Hematopoietic multipotent progenitor cell treated with erythropoietin and hydrocortisone succinate and interleukin-3 and kit ligand, for 17 days (in vitro differentiated cells): ENCODE measurements at places on chromosomes 13 and 19.

DNA sequence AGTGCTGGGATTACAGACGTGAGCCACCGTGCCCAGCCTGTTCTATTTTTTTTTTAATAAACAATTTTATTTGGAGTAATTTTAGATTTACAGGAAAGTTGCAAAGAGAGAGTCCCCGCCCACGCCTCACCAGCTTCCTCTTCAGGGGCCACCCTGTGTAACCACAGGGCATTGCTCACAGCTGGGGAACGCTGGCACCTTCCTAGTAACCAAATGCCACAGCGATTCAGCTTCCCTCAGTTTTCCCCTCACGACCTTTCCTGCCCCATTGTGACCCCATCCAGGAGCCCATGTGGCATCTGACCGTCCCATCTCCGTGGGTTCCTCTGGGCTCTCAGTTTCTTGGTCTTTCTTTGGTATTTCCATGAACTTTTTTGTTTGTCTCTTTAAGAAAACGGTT is 83.9 kb downstream of the GNG7 start:
- DNase-seq = no peak

DNA sequence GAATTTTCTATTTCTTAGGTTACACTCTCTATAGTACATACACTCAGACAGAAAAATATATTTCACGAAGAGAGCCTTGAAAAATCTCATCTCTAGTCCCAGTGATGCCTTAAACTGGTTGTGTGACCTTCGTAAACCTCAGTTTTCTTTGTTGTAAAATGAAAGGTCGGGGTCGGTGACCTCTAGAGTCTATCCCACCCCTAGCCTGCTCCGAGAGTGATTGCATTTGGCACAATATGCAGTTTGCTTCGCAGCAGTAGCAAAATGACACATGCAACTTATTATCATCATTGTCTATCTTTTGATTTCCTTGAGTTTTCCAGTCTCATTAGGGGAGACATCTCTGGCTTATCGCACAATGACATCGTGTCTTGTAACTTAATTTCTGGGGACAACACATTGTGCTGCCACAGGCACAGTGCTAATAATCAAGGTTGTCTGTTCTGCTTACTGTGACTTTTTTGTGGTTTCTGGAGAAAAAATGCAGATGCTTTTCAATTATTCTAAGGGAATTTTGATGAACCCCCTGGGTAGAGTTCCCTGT is 115.0 kb downstream of the GGACT start:
- DNase-seq = no peak

GRCh38 chr19:39506944-39507714 is 7.8 kb upstream of the SELENOV start:
- no peak for DNase-seq

- DNase-seq = no peak
Measured at GRCh38 chr13:30194906-30195305, 112.4 kb downstream of the KATNAL1 start.

- DNase-seq = no peak
Measured at GRCh38 chr19:45113628-45114027, 20.6 kb downstream of the PPP1R37 start.

DNA sequence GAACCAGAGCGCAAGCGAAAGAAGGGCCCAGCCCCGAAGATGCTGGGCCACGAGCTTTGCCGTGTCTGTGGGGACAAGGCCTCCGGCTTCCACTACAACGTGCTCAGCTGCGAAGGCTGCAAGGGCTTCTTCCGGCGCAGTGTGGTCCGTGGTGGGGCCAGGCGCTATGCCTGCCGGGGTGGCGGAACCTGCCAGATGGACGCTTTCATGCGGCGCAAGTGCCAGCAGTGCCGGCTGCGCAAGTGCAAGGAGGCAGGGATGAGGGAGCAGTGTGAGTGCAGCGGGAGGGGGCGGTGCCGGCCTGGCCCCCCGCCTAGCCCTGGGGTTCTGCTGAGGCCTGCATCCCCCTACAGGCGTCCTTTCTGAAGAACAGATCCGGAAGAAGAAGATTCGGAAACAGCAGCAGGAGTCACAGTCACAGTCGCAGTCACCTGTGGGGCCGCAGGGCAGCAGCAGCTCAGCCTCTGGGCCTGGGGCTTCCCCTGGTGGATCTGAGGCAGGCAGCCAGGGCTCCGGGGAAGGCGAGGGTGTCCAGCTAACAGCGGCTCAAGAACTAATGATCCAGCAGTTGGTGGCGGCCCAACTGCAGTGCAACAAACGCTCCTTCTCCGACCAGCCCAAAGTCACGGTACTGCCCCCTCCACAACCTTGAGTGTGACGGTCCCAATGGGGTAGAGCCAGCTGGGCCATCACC is 2.1 kb downstream of the NR1H2 start:
- DNase-seq = no peak

DNA sequence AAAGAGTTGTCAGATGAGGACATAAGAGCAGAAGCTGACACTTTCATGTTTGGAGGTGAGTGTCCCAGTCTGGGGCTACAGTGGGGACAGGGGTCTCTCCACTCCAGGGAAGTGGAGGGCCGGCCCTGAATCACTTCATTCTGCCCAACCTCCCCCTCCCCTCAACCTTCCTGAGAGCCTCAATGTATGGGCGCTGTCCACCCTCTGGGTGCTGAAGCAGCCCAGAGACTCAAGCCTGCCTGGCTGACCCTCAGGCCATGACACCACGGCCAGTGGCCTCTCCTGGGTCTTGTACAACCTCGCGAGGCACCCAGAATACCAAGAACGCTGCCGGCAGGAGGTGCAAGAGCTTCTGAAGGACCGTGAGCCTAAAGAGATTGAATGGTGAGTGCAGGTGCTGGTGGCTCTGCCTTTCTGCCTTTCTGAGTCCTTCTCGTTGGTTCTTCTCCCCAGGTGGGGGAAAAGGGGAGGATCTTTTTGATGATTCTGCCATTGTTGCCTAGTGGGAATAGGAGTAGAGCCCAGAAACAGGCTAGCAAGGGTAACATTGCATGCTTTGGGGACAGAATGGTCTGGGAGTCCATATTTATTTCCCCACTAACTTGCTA is 8.8 kb downstream of the CYP4F8 start:
- no peak for DNase-seq

DNA sequence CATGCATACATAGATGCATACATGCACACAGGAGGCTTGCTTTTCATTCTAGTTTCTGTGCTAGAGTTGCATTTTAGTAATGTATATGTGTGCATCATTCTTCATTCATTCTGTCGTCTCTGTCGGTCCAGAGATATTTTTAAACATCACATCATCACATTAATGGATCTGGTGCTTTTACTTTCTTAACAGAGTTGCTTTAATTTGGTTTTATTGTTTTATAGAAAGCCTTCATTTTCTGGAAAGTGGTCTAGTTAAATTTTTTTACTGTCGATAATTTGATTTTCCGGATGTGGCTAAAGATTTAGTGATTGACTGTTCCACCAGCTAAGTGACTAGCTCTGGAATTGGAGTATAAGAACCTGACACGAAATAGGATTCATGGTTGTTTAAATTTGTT is 16.9 kb downstream of the BIVM start:
- no peak for DNase-seq

DNA sequence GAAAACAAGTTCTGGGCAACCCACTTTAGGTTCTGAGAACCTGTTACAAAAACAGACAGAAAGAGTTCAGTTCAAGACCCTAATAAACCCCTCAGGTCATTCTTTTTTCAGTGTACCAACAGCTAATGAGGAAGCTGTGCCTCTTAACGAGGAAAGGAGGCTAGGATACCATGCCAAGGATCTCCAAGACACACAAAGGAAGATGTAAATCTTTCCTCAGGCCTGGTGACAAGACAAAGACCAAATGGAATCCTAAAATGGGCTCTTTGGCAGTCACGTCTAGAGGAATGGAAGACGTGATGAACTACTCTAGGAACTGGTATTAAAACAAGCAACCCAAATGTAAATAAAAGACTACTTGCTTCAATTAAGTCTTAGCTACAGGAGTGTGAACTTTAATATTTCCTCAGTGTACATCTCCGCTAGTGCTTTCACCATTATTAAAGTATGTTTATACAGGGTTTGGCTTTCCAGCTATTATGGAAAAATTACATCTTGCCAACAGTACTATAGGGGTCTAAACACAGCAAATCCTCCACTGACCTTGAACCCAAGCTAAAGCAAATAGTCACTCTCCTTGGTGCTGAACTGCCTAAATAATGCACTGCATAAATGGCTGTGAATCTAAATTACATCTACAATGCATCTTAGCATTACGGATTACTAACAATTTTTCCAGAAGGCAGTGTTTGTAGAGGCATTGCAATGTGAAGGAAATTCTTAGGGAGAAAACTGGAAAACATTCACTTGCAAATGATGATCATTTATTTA is 42.3 kb downstream of the ENOX1 start:
- DNase-seq = no peak

- no peak for DNase-seq
Measured at GRCh38 chr13:47621931-47622330, 379.1 kb downstream of the SUCLA2 start.

- no peak for DNase-seq
Measured at GRCh38 chr19:655691-656090, 7.3 kb downstream of the RNF126 start.

DNA sequence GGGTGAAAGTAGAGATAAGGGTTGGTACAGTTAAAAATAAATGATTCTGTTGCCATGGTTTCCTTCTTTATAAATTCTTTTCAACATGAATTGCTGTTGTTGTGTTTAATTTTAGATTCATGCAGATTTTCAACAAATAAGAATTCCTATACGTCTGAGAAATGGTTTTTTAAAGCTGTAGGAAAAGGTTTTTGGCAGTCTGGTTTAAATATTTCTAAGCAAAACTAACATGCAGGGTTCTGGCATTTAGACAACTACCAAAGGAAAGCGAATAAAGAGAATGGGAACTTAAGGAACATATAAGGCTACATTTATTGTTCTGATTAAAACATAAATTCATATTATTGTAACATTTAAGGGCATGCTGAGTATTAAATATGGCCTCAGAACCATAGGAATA is 203.0 kb upstream of the MIR17HG start:
- DNase-seq = no peak

DNA sequence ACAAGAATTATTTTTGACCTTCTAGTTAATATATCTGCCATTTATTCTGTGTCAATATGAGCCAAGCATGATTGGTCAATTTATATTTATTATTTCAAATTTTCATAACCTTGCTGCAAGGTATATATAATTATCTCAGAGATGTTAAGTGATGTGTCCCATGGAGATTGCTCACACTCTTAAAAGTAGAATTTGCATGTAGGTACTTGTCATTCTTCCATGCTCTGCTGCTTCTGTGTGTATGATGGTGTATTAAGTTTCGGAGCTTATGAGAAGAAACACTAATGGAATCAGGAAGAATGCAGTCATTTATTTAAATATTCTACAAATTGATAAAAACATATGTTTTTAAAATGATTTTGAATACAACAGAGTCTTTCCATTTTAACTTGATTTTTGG is 586.8 kb upstream of the MIR17HG start:
- DNase-seq = no peak

DNA sequence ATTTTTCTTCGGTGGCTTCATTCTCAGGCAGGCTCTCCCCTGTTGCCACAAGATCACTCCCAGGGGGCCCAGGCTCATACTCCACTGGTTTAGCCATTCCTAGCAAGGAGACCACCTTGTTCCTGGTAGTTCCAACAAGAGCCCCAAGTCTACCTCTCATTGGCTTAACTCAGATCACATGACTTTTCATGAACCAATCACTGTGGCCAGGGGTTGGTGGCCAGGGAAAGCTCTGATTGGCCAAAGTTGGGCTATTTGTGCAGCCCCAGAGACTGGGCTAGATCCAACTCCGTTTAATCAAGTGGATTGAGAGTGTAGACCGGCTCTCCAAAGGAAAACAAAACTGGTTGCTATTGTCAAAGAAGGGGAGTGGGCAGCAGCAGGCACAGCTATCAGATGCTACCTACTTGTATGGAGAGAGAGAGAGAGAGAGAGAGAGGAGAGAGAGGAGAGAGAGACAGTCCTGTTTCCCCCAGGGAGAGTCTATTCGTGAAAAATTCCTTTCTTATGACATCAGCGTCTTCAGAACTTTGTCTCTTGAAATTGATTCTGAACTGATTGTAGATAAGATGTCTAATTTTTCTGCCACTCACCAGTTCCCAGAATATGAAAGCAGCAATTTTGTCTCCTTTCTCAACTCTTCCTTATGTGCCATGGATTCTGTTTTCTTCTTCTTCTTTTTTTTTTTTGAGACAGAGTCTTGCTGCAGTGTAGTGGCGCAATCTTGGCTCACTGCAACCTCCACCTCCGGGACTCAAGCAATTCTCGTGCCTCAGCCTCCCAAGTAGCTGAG is 5.9 kb downstream of the CEACAM19 start:
- no peak for DNase-seq

- peak; percentile 84 for DNase-seq
Measured at GRCh38 chr19:46840498-46840942, 10.1 kb downstream of the AP2S1 start.

- DNase-seq = no peak
Measured at GRCh38 chr13:45670189-45670885, 31.8 kb upstream of the CBY2 start.

GRCh38 chr13:98295371-98295770 is 118.3 kb upstream of the RNF113B start:
- no peak for DNase-seq

DNA sequence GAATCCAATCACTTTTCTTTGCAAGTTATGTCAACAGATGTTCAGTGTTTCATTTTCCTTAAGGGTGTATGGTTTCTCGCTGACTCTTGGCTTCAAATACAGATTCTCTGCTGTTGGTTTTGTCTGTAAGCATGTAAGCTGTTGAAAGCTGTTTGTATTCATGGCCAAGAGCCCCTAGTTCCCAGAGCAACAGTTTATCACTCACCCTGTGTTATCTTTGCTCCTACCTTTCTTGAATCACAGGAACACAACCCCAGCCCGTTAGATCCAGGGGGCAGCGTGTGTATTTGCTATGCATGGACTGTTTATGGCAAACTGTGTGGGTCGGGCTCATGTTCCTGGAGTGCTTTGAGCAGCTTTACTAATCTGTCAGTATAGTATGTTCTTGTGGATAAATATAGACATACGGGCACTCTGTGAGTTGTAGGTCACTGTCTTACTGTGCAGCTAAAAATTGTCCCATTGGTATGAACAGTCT is 28.9 kb downstream of the FRY start:
- no peak for DNase-seq

DNA sequence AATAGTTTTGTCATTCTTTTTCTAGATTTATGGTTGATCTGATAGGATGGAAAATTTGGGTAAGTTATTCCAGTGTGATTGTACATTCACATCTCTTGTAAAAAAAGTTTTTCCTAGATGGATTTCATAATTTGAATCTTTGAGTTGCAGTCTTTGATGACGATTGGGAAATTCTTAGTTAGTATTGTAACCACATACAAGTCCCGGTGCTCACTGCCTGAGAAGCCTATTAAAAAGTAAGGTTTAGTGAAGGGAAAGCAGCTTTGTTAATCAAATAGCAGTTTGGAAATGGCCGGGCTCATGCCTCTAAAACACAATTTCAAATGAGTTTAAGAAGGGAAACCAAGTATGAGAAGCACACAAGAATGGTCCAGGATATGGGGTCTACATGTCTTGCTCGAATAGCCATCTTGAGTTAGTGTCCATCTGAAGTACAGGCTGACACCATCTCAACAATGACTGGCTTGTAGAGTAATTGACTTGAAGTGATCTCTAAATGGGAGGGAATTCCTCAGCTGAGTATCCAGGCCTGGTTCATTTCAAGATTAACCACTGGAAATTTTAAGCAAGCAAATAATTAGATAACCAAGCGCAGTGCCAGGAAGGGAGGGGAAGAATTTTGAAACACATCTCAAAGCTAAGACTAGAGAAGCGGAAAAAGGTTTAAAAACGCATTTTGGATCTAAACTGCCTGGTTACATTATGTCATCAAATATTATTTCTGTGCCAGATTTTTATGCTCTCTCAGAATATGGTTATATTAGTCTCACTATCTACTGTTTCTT is 1145.6 kb upstream of the MIR17HG start:
- no peak for DNase-seq

- peak; percentile 79 for DNase-seq
Measured at GRCh38 chr19:17470068-17470841, at the start of gene SLC27A1. Gene SLC27A1 (plus strand): TSS chr19:17470524. CDS start chr19:17470541, 17 bp downstream.
